ENCODE measurements at places on chromosomes 13 and 19.

DNA sequence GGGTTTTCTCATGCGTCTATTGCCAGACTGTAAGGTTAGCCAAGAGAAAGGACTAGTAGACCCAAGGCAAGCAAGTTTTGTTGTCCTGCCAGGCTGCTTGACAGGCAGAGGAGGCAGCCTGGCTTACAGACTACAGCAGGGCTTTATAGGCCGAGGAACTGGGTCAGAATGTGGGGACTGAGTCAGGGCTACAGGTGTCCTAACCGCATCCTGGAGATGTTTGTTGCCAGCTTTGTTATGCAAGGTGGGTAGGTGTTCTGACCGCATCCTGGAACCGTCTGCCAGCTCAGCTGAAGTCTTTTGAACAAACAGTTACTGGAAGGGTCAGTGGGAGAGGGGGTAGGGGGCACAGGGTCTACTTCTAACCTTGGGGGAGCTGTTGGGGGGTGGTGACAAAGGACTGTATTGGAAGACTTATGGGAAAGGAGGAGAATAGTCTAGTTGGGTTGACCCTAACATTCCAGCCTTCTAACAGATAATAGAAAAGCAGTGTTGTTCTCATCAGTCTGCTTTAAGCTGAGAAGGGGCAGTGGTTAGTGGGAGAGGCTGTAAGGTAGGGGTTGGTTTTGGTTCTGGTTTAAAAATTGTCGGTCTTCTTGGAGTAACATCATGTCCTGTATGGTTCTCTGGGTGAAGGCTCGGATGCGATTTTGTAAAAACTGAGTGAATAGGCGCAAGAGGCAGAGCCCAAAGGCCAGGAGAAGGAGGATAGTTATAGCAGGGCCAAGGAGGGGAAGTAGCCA, 913.8 kb upstream of the SLITRK5 start:
- no peak for DNase-seq

DNA sequence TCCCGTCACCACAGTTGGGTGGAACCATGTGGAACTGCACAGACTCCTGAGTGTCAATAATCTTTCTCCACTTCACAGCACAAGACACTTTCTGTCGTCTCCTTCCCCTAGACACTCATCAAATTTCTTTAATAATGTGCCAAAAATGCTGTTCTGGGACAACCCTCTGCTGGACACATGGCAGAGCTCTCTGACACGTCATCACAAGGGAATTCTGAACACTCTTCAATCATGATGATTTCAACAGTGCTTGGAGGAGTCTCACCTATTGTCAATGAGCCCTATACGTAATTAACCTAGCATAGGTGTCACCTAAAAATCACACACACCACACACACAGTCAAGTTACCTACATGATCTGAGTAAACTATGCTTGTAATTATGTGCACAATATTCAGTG, 141.3 kb downstream of the STOML3 start:
- DNase-seq = no peak

- no peak for DNase-seq
Measured at GRCh38 chr13:103289681-103290080, 223.5 kb upstream of the SLC10A2 start.

DNA sequence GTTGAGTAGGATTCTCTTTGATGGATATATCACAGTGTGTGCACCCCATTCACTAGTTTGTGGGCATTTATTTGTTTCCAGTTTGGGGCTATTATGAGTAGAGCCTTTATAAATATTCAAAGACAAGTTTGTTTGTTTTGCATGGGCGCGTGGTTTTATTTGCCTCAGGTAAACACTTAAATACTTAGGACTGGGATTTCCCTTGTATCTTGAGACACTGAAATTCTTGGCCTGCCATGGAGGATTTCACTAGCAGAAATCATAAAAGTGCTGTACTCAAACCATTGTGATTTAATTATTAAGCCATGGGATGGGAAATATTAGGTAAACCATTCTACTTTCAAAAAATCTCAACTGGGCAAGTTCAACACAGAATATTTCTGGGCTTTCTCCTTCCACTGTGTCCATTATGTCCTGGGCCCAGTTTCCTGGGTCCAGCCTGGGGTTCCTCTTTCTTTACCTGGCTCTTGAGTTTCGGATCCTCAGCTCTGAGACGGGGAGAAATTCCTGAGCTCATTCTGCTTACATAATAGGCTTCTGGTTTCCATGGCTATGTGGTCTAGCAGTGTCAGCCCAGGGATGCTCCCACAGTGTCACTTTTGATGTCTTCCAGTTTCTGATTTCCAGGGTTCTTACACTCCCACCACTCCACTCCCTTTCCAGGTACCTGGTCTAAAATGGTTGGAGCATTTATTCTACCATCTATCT, 14.4 kb downstream of the MYO16 start:
- DNase-seq = no peak

- no peak for DNase-seq
Measured at GRCh38 chr19:45076851-45077730, 813 bp upstream of the ZNF296 start.

GRCh38 chr13:49893591-49893990, 42.5 kb downstream of the SPRYD7 start:
- DNase-seq = no peak

DNA sequence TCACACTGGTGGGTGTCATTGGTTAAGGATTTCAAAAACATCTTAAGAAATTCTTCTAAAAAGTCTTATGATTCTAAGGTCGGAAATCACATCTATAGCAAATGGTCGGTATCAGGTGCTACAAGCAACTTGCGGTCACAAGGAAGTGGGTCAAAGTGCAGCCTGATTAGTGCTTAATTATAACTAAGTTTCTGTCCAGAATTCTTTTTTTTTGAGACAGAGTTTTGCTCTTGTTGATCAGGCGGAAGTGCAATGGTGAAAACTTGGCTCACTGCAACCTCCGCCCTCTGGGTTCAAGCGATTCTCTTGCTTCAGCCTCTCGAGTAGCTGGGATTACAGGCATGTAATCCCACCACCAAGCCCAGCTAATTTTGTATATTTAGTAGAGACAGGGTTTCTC, 1.2 kb upstream of the GDF15 start:
- no peak for DNase-seq

Data from neural crest cell (in vitro differentiated cells).